ENCODE measurements at places on chromosomes 6 and 20. TPM values are rescaled to one million over a fixed set of nuclear protein-coding genes. Genes with fewer than 3 reads are reported as not detected.
A peak's percentile ranks its signal among the peaks of the same experiment; 100 is the strongest.

- no peak for DNase-seq
- H3K27me3 ChIP-seq, result no peaks in the 10 kb centered on the region
- H3K27ac ChIP-seq, result no peak overlapping the region
Measured at GRCh38 chr6:82555801-82556200, 192.2 kb downstream of the TPBG start.

RNF182 gene
- not detected for total RNA-seq

HRH3 gene
- total RNA-seq, result not detected

HLA-DRA gene
- total RNA-seq, result 44.3 TPM

PRRT1 gene
- 0.90 TPM for total RNA-seq

DNA sequence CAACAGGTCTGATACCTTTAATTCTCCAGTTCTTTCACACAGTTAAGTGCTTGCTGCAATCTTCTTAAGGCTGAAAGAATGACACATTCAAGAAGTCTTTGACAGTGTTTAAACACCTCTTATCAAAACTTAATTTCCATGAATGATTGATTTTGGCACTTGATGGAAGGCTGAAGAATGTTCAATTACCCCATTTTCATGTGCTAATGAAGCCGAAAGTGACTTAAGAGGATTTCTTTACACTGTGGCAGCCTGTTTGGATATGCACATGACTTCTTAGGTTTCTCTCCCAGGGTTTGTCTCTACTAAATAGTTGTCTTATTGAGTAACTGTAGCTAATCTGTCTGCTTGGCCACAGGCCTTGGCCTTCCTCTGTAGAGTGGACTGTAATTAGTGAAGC, 81.1 kb upstream of the PRDM1 start:
- no peak overlapping the region for H3K4me3 ChIP-seq
- H3K4me1 ChIP-seq, result no peaks in the 10 kb centered on the region
- DNase-seq, result no peak
- no peaks in the 10 kb centered on the region for H3K27me3 ChIP-seq
- H3K36me3 ChIP-seq, result no peaks in the 10 kb centered on the region

DNA sequence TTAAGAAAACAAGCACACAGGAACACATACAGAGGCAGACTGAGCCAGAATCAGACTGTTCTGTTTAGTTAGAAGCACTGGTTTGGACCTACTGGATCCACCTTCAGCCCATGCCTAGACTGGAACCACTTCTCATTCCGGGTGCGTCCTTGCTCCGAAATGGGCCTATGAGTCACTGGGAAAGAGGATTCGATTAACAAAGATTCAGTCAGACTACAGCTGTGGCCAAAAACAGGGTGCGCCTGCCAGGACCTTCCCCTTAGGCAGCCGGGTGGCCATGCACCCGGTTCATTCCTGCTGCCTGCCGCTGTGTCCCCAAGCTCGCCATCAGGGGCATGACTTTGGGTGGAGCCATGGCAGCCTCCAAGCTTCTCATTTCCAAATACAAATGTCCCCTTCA, 14.5 kb upstream of the KCNK5 start:
- DNase-seq, result no peak
- H3K27me3 ChIP-seq, result no peaks in the 10 kb centered on the region
- no peak overlapping the region for H3K4me3 ChIP-seq
- H3K36me3 ChIP-seq, result no peaks in the 10 kb centered on the region

DNA sequence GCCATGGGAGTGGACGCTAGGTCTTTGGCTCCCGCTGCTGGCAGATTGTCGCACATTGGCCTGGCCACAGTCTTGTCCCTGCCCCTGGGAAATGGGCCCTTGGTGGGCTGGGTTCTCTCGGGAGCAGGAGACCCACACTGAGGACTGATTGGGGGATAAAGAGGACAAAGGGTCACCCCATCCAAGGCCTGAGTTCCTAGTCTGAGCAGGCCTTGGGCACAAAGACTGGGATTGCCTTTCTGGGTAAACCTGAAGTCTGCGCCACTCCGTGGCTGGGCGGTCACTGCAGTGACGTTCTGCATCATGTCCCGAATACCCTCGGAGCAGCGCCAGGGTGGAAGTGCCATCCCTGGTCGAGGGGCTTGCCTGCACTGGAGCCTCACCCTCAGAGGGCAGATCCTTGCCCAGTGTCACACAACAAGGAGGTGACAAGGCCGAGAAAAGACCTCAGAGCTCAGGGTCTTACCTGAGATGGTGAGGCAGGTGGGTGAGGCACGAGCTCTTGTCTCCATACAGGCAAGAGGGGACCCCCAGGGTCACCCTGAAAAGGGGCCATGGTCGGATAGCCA, 36.1 kb upstream of the ZBP1 start:
- no peaks in the 10 kb centered on the region for H3K27me3 ChIP-seq
- no peak overlapping the region for H3K27ac ChIP-seq
- no peaks in the 10 kb centered on the region for H3K4me1 ChIP-seq
- DNase-seq, result peak; percentile 15

DNA sequence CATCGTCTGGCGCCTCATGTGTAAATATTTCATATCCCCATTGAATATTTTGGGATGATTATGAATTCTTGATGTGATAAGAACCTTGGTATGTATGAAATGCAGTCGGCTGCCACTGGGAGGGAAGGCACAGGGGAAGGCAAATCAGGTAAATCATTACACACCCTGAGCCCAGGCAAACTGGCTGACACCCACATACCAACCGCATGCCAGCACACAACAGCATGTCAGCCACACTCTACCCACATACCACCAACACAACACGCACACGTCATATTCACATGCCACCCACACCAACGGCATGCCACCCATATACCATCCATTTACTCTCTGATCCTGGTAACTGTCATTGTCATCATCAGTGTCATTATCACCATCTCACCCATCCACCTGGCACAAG, 28.3 kb upstream of the MDGA1 start:
- DNase-seq, result no peak
- no peaks in the 10 kb centered on the region for H3K4me1 ChIP-seq
- H3K36me3 ChIP-seq, result no peaks in the 10 kb centered on the region
- no peak overlapping the region for H3K4me3 ChIP-seq
- H3K27me3 ChIP-seq, result no peaks in the 10 kb centered on the region
- H3K27ac ChIP-seq, result no peak overlapping the region

DNA sequence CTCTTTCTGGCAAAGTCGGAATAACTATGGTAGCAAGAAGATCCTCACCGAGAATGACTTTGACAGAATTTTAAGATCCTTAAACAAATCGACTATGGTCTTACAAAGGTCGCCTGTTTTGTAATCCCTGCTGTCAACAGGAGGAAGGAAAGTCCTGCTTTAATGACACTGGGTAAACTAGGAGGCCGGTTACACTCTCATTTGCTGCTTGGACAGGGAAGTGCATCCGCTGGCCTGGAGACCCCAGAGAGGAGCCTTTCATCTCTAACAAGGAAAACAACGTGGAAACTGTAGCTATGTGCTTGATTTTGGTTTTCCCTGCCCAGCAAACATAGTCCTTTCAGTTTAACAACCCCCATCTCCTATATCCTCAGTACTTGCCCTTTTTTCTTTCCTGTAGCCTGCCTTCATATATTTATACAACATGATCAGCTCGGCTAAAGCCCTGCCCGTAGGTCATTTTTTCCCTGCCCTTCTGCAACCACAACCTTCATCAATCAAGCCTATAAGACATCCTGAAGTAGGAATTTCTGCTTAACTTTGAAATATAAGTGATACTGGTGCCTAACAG, 97.2 kb upstream of the RIN2 start:
- H3K27me3 ChIP-seq, result no peaks in the 10 kb centered on the region
- no peak overlapping the region for H3K4me3 ChIP-seq
- H3K27ac ChIP-seq, result no peak overlapping the region
- no peaks in the 10 kb centered on the region for H3K4me1 ChIP-seq
- no peaks in the 10 kb centered on the region for H3K36me3 ChIP-seq
- no peak for DNase-seq

DNA sequence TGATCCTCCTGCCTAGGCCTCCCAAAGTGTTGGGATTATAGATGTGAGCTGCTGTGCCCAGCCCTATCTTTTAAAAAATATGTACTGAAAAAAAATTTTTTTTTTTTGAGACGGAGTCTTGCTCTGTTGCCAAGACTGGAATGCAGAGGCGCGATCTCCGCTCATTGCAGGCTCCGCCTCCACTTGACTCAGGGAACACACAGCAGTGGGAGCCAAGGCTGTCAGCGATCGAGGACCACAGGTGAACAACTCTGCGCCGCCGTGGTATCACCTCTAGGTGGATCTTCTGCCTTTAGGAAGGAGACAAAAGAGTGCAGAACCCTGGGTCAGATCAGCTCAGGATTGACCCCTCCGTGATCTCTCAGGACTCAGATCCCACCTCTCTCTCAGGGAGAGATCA, 13.7 kb downstream of the RAET1E start:
- H3K4me1 ChIP-seq, result no peaks in the 10 kb centered on the region
- H3K27me3 ChIP-seq, result no peaks in the 10 kb centered on the region
- DNase-seq, result no peak
- H3K27ac ChIP-seq, result no peak overlapping the region
- H3K4me3 ChIP-seq, result no peak overlapping the region

DNA sequence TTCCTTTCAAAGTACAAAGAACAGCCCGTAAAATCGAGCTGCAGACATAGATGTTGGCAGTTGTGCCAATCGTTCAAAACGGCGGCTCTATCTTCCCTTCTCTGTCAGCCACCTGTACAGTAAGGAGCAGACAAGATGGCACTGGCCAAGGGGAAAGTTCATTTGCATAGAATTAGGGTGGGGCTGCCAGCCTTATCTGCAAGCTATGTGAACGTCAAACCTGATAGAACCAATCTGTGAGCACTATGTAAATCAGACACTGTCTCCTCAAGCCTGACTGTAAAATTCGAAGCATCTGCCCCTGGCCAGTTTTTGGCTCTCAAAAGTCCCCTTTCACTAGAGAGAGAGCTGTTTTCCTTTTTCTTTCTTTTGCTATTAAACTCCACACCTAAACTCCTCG, 374.5 kb downstream of the EPM2A start:
- H3K27ac ChIP-seq, result no peak overlapping the region
- no peaks in the 10 kb centered on the region for H3K4me1 ChIP-seq
- no peaks in the 10 kb centered on the region for H3K27me3 ChIP-seq

DNA sequence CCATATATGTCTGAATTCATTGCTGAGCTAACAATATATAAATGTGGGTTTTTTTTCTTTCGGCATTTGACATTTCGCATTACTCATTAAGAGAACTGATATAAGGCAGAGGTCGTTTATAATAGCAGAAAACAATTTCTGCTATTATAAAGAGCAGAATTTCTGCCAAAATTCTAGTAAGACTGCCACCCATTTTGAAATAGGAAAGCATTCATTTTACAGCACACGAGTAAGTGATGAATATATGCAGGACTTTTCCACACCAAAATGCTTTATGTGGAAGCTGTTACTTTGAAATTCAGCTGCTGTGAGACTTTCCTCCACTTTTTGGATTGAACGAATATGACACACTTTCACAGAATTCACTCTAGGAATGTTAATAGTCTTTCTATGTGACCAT, 610.9 kb upstream of the MAN1A1 start:
- no peaks in the 10 kb centered on the region for H3K36me3 ChIP-seq
- no peak for DNase-seq
- H3K27me3 ChIP-seq, result no peaks in the 10 kb centered on the region
- H3K4me1 ChIP-seq, result no peaks in the 10 kb centered on the region

DNA sequence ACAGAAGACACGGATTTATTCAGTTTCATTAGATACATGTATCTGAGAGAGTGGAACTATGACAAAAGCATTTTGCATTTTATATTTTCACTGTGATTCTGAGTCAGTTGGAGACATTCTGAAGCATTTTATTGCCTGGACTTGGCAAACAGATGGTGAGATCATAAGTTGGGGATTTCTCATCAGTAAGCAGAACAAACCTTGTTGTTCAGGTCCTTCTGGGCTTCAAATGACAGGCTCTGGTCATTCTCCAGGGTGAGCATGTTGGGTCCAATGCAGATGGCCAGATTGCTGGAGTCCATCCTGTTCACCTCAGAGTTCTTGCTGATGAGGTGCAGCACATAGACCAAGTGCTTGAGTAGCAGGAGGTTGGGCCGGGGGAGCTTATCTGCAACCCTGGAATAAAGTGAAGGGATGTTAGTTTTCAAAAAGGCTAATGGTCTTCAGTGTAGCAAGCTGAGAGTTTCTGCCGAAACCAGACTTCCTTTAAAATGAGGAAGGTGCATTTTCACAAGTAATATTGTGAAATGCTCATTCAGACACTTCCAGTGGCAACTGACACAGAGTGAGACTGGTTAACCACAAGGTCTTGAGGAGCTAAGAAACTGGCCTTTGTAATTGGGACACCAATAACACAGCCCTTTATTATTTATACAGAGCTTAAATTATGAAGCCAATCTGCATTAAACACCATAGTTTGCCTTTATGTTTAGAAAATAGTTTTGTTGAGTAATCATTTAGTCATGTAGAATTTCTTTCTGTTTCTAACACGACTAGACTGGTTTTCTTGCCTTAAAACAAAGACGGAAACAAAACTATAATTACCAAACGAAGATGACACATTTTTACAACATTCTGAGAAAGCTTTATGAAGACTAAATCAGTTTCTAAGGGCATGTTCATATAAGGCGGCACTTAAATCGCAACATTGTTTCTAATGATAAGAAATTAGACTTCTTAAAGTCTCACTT, 5.6 kb downstream of the TAGAP start:
- H3K36me3 ChIP-seq, result no peaks in the 10 kb centered on the region
- H3K27ac ChIP-seq, result peak overlapping the region; percentile 10
- H3K4me1 ChIP-seq, result no peaks in the 10 kb centered on the region
- H3K27me3 ChIP-seq, result no peaks in the 10 kb centered on the region
- no peak overlapping the region for H3K4me3 ChIP-seq

CST5 gene
- not detected for total RNA-seq

MLN gene
- total RNA-seq, result not detected

DNA sequence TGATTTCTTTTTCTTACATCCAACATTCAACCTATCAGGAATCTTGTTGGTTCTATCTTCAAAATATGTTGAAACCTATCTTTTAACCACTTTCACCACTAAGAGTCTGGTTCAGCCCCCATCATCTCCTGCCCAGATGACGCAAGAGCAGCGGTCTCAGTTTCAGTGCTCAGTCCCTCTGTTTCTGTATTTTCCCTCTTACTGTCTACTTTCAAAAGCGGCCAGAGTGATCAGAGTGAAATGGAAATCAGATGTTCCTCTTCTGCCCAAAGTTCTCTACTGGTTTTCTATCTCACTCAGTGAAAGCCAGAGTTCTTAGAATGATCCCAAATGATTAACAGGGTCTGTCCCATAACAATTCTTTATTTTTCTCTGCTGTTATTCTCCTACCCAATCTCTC, 147.9 kb upstream of the PDE7B start:
- no peak for DNase-seq
- H3K4me1 ChIP-seq, result no peaks in the 10 kb centered on the region
- no peaks in the 10 kb centered on the region for H3K36me3 ChIP-seq
- H3K4me3 ChIP-seq, result no peak overlapping the region
- no peak overlapping the region for H3K27ac ChIP-seq

ULBP1 gene
- not detected for total RNA-seq

DNA sequence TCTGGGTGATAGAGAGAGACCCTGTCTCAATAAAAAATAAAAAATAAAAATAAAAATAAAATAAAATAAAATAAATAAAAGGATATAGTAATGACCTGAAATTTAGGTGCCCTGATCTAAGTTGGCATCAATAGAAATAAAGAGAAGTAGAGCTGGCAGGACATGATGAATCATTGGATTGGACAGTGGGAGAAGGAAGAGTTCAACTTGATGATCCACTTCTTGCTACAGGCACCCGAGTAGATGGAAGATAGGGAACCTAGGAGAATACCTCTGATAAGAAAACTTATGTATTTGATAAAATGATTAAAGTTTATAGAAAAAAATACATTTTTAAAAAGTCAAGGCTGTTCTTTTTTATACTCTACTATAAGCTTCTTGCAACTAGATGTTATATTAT, 79.0 kb downstream of the ADTRP start:
- H3K27ac ChIP-seq, result no peak overlapping the region
- H3K4me1 ChIP-seq, result no peaks in the 10 kb centered on the region
- DNase-seq, result no peak

GRCh38 chr6:88367248-88367647, 201.1 kb upstream of the CNR1 start:
- no peak overlapping the region for H3K27ac ChIP-seq
- no peak for DNase-seq
- H3K4me1 ChIP-seq, result no peaks in the 10 kb centered on the region
- no peak overlapping the region for H3K4me3 ChIP-seq
- no peaks in the 10 kb centered on the region for H3K27me3 ChIP-seq

Data from colonic mucosa (tissue), 4 donors.